ENCODE measurements at places on chromosomes 6 and 20.
A peak's percentile ranks its signal among the peaks of the same experiment; 100 is the strongest.

- DNase-seq: no peak
Measured at GRCh38 chr6:613981-614380, 42.9 kb downstream of the HUS1B start.

DNA sequence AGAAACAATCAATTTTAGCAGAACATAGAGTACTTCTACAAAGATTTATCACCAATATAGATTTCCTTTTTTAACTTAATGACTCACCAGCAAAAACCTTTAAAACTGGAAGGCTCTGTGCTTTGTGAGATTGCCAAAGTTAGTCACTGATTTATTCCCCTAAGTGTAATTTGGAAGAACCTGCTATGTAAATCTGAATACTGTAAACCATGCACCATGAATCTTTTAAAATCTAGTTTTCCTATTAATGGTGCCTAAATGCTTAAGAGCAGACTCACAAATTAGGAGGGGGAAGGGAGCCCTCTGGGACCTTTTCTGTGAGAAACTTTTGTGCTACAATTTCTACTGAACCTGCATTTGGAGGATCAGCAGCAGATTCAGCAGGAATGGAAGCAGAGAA, 57.8 kb upstream of the PNRC1 start:
- peak; percentile 90 for DNase-seq

- no peak for DNase-seq
Measured at GRCh38 chr6:157647261-157647915, 175.7 kb upstream of the SNX9 start.

GRCh38 chr6:137044366-137045221, at the start of gene IL20RA:
Gene IL20RA (minus strand): TSS chr6:137044965. CDS start chr6:137044728, 237 bp downstream.
- DNase-seq: peak; percentile 14

Data from fibroblast of lung (primary cell).